ENCODE measurements at places on chromosomes 7 and 10.

DNA sequence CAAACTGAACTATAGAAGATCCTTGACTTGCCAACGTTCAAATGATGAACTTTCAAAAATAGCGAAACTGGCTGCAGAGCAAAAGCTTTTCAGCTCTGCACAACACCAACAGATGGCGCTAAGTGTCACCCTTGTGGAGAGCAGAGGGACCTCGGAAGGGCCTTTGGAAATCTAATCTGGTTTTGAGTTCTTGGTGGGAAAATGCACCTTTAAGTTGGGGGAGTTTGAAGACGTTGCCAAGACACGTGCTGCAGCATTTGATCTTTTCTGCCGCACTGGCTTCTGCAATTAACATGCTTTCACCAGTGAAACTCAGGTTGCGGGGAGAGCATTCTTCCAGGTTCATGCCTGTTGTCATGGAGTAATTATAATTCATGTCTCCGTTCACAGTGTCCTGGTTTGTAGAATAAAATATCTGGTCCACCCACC, 26.3 kb upstream of the WDR11 start:
- no peak for DNase-seq

- no peak for DNase-seq
Measured at GRCh38 chr7:47570649-47571050, 11.3 kb downstream of the TNS3 start.

- DNase-seq = no peak
Measured at GRCh38 chr7:120774481-120774880, 83.5 kb downstream of the TSPAN12 start.

DNA sequence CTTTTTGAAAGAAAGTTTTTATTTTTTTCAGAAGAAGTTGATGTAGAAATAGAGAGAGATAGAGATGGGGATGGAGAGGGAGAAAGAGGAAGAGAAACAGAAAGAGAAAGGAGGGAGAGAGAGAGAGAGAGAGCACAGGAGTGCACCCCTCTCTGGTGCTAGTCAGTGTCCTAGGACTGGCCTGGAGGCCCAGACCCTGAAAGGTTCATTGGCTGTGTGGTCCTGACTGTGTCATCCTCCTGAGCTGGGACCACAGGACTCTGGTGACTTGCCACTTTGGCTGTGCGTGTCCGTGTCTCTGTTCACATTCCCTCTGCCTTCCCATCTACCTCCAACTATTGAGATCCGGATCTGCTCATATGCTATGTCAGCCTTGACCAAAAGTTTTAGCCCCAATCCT, 62.1 kb upstream of the SHH start:
- no peak for DNase-seq

- DNase-seq = no peak
Measured at GRCh38 chr10:49398000-49398861, 2.3 kb upstream of the DRGX start.

- DNase-seq = no peak
Measured at GRCh38 chr10:33655165-33655815, 320.8 kb upstream of the NRP1 start.

- DNase-seq = no peak
Measured at GRCh38 chr10:89454561-89455347, 40.4 kb downstream of the IFIT5 start.

GRCh38 chr10:7756360-7756992, 31.3 kb downstream of the KIN start:
- no peak for DNase-seq
